ENCODE measurements at places on chromosomes 1 and 21.
A peak's percentile ranks its signal among the peaks of the same experiment; 100 is the strongest.

DNA sequence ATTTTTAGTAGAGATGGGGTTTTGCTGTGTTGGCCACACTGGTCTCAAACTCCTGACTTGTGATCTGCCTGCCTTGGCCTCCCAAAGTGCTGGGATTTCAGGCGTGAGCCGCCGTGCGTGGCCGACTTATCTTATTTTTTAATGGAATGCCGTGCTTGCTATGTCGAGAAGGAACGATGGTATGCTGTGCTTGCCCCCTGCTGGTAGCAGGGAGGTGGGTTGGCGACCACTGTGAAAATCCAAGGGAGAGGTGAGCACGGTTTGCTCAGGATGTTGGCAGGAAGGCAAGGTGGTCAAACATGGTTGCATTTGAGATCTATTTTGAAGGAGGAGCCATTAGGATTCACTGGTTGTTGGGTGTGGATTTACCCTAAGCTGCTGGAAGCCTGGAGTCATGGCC is 45.8 kb upstream of the RCC2 start:
- DNase-seq: no peak

GRCh38 chr21:17526776-17527175 is 13.9 kb downstream of the CXADR start:
- no peak for DNase-seq

- DNase-seq: peak; percentile 62
These were observed 167.2 kb upstream of the HMCN1 start for GRCh38 chr1:185566995-185567394.

DNA sequence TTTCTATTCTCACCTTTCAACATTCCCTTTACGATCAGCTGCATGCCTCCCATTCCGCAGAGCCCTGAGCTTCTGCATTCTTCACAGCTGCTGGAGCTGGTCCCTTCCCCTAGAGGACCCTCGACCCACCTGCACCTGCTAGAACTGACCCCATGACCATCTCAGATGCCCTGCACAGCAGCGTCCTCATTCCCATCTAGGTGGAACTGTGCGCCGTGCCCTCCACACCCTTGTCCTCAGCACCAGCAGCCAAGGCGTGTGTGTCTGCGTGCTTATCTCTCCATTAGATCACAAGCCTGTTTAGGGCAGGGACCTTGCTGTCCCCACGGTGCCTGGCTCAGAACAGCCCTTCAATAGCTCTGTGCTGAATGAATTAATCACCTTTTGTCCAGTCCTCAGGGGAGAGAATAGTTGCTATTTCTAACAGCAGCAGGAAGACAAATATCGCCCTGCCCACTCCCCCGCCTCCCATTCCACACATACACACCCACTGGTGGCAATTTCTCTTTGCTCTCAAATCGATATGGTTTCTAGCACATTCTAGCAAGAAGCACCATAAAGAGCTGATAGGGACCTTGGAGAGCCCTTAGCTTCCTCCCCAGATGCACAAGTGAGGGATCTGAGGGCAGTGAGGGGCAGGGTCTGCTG is 61.7 kb downstream of the KCNN3 start:
- DNase-seq: no peak

DNA sequence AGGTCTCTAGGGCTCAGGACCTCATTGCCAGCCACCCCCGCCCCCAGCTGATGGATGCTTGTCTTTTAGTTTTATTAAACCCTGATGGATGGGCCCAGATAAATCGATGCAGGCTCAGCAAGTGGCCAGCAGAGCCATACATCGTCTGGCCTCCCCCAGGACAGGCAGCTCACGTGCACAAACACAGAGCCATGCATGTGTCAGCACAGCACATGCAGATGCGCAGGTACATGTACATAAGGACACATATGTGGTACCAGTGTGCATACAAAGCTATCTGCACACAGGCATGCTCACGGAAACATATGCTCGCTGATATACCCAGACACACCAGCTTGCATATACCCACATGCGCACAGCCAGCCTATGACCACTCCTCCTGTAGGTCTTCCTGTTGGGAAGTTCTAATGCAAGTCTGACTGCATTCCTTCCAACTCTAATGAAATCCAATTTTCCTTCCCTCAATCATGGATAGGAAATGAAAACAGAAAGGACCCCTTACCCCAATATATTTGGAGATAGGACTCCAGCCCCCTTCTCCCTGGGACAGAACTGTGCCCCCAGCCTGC is 897 bp downstream of the COL16A1 start:
- DNase-seq: no peak

GRCh38 chr1:13901597-13901996 is 201.6 kb downstream of the PRDM2 start:
- DNase-seq: no peak

DNA sequence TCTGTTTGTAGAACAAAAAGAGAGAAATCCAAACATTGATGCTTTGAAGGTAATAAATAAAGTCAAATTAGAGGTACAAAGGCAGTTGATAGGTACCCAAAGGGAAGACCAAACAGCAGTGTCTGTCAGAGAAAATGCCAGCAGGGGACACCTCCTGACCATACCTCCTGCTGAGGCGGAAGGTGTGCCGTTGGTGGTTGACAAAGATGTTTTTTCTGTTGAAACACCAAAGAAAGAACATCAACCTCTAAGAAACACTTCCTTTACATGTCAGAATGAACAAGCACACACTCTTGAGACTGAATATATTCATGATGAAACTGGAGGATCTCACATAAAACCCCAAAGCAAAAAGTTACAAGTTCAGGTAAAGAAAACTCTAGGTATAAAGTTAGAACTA is 128.3 kb downstream of the MACF1 start:
- no peak for DNase-seq

GRCh38 chr1:95139039-95139438 is 21.9 kb downstream of the TLCD4 start:
- no peak for DNase-seq

DNA sequence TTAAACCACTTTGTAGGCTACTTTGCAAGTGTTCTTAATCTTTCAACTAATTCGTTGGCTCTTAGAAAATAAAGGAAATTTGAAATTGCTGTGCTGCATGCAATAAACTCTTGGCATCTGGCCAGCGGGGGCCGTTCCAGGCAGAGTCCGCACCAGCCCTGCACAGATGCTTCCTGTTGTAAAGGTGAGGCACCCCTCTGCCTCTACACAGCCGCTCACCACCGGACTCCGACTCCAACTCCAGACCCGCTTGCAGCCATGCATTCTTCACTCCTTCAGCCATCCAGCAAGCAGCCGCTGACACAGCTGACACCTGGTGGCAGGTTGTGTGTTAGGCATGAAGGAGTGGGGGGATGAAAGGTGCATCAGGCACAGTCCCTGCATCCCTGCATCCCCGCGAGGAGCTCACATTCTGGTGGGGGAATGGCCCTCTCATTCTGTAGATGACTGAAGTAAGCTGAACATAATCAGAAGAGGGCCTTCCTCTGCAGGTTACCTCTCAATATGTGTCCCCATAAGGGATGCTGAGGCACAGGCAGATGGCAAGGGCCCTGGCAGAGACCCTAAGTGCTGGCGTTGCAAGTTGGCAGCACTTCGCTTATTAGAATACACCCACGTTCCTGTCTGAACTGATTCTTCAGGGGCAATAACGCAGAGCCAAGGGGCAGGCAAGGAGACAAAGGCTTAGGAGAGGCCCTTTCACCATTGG is 56.8 kb downstream of the GLIS1 start:
- DNase-seq: no peak

DNA sequence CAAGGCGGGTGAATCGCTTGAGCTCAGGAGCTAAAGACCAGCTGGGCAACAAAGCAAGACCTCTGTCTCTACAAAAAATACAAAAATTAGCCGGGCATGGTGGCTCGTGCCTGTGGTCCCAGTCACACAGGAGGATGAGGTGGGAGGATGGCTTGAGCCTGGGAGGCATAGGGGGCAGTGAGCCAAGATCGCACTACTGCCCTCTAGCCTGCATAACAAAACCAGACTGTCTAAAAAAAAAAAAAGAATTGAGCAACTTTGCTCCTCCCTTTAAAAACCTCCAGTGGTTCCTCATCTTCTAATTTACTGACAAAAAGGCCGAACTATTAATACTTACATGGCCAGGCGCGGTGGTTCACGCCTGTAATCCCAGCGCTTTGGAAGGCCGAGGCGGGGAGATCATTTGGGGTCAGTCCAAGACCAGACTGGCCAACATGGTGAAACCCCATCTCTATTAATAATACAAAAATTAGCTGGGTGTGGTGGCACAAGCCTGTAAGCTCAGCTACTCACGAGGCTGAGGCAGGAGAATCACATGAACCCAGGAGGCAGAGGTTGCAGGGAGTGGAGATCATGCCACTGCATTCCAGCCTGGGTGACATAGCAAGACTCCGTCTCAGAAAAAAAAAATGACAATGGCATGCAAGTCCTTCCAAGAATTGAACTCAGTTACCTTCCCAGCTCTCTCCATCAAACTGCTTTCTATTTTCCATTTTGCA is 4.4 kb downstream of the ACBD3 start:
- DNase-seq: no peak

- no peak for DNase-seq
These were observed 26.2 kb upstream of the PDC start for GRCh38 chr1:186487163-186487562.

GRCh38 chr1:88763649-88764406 is 79.8 kb downstream of the PKN2 start:
- no peak for DNase-seq

DNA sequence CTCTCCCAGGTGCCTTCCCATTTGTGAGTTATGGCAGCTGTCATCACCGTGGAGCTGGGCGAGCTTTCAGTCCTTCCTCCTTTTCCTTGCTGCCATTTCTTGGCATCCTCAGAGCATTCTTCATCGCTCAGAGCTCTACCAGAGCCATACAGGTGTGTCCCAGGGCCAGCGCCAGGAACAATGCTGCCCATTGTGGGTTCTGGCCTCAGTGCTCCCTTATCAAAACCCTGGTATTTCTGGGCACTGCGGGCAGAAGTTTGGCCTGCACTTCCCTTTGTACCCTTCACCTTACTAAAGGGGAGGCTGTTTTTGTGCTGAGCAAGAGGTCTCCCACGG is 28.5 kb downstream of the RASSF5 start:
- DNase-seq: no peak

GRCh38 chr1:90204023-90204590 is 209.2 kb downstream of the ZNF326 start:
- no peak for DNase-seq
